ENCODE measurements at places on chromosomes 1 and 21. TPM values are rescaled to one million over a fixed set of nuclear protein-coding genes. Genes with fewer than 3 reads are reported as not detected.

GRCh38 chr1:208584167-208584755, 340.1 kb upstream of the PLXNA2 start:
- DNase-seq, result no peak

GRCh38 chr1:245598524-245599305, 443.9 kb downstream of the KIF26B start:
- DNase-seq, result no peak

SPTA1 gene
- polyA plus RNA-seq, result 2.3 TPM

FALEC gene
- polyA plus RNA-seq, result not detected

RIPPLY3 gene
- 0.25 TPM for polyA plus RNA-seq
